Ovary (tissue), 10 donors: ENCODE measurements at places on chromosomes 16 and 17. TPM values are rescaled to one million over a fixed set of nuclear protein-coding genes. Genes with fewer than 3 reads are reported as not detected.
A peak's percentile ranks its signal among the peaks of the same experiment; 100 is the strongest.

The CD300LB gene
- total RNA-seq: 0.69 TPM

The SLC22A31 gene
- total RNA-seq: 4.5 TPM

The LRRC46 gene
- total RNA-seq: 0.56 TPM

The CLEC10A gene
- total RNA-seq: 2.5 TPM

The PERCC1 gene
- 0.62 TPM for total RNA-seq

DNA sequence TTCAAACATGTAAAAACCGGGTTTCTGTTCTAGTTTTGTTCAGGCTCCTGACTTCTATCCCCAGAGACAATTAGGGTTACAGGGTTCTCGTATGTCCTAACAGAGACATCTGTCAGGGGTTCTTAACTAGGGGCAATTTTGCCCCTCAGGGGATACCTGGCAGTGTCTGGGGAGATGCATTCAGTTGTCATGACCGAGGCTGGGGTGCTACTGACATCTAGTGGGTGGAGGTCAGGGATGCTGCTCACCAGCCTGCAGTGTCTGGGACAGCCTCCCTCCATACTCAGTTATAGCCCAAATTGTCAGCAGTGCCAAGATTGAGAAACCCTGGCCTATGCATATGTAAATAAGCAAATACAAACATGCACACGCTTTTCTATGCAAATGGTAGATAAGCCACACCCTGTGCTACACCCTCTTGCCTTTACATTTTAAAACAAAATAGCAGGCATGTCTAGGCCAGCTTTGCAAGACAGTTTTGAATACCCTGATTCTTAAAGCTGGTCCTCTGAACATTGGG is 37.4 kb downstream of the CLEC16A start:
- no peaks in the 10 kb centered on the region for H3K36me3 ChIP-seq
- peaks cover 2% of the 10 kb centered on the region for H3K4me1 ChIP-seq
- no peaks in the 10 kb centered on the region for H3K27me3 ChIP-seq
- DNase-seq: no peak

- H3K4me1 ChIP-seq: no peaks in the 10 kb centered on the region
- no peaks in the 10 kb centered on the region for H3K36me3 ChIP-seq
- no peaks in the 10 kb centered on the region for H3K27me3 ChIP-seq
- no peak overlapping the region for H3K4me3 ChIP-seq
- no peak for DNase-seq
These were observed 47.2 kb downstream of the PIPOX start for GRCh38 chr17:29090108-29090507.

- no peaks in the 10 kb centered on the region for H3K4me1 ChIP-seq
- DNase-seq: no peak
- no peaks in the 10 kb centered on the region for H3K27me3 ChIP-seq
- no peaks in the 10 kb centered on the region for H3K36me3 ChIP-seq
- H3K27ac ChIP-seq: no peak overlapping the region
These were observed 46.5 kb downstream of the VAT1L start for GRCh38 chr16:77834635-77835540.

DNA sequence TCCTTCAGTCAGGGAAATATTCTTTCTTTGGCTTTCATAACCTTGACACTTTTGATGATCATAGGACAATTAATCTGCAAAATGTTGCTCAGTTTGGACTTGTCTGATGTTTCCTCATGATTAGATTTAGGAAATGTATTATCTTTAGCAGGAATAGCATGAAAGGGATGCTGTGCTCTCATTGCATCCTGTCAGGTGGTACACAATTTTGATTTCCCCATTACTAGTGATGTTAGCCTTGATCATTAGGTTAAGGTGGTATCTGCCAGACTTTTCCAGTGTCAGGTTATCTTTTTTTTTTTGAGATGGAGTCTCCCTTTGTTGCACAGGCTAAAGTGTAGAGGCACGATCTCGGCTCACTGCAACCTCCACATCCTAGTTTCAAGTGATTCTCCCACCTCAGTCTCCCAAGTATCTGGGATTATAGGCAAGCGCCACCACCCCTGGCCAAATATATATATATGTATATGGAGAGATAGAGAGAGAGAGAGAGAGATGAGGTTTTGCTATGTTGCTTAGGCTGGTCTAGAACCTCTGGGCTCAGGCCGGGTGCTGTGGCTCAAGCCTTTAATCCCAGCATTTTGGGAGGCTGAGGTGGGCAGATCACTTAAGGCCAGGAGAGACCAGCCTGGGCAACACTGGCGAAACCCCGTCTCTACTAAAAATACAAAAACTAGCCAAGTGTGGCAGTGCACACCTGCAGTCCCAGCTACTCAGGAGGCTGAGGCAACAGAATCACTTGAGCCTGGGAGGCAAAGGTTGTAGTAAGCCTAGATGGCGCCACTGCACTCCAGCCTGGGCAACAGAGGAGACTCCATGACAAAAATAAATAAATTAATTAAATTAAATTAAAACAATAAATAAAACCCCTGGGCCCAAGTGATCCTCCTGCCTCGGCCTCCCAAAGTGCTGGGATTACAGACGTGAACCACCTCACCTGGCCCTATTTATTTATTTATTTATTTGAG is 15.8 kb upstream of the CAVIN1 start:
- no peaks in the 10 kb centered on the region for H3K4me1 ChIP-seq
- DNase-seq: no peak
- no peaks in the 10 kb centered on the region for H3K27me3 ChIP-seq
- H3K27ac ChIP-seq: no peak overlapping the region
- no peaks in the 10 kb centered on the region for H3K36me3 ChIP-seq

DNA sequence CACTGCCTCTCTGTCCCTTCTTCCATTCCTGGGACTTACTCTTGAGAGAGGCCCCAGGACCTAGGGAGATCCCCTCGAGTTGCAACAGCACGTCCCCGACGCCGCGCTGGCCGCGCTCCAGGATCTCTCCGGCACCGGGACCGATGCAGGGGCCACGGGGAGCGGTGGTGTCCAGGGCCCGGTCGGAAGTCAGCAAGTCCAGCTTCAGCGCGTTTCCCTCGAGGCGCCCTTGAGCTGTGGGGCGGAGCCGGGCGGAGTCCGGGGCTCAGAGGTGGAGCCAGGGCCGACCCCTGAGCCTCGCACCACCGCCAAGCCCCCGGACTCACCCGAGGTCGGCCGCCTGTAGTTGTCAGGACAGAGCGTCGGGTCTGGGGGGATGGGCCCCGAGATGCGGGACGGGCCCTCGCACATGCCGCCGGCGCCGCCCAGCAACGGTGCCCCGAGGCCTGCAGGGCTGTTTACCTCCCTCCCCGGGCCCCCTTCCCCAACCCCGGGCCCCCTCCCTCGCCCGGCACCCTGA is 458 bp downstream of the ENKD1 start:
- peak overlapping the region; percentile 68 for H3K27ac ChIP-seq
- peak; percentile 64 for DNase-seq
- no peaks in the 10 kb centered on the region for H3K36me3 ChIP-seq
- H3K4me3 ChIP-seq: peak overlapping the region; percentile 66

DNA sequence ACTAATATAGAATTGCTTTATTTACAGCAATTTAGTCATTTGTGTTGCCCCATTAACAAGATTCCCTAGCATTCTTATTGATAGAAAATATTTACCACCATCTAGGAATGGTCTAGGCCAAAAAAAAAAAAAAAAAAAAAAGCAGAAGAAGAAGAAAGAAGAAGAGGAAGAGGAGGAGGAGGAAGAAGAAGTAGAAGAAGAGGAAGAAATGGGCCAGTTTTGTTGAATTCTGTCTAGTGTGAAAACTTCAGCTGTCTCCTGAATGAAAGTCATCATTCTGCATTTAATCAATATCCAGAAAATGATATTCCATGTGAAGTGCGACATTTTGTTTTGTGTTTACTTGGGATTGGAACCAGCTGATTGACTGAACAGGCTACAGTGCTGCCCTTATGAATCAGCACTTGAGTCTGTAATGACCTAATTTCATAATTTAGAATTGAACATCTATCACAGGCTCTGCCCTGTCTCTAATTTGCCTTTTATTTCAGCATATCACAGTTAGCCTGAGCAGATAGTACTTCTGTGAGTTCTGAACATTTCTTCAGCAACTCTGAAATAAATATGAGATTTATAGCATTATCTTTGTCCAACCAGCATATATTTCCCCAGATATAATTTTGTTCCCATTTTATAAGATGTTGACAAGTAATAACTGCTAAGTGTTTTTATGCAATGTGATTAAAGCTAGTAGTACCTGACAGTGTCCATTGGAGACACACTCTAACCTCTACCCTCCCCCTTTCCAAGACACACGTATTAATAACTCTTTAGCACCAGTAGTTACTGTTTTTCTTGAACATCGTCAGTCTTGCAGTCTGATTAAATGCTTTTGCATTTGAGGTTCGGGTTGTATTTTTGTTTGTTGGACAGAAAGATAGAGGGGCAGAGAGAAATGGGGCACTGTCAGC is 5.9 kb downstream of the ANKFN1 start:
- no peak overlapping the region for H3K27ac ChIP-seq
- DNase-seq: no peak
- no peaks in the 10 kb centered on the region for H3K36me3 ChIP-seq
- no peak overlapping the region for H3K4me3 ChIP-seq
- no peaks in the 10 kb centered on the region for H3K27me3 ChIP-seq

- no peak for DNase-seq
- H3K4me1 ChIP-seq: no peaks in the 10 kb centered on the region
- no peaks in the 10 kb centered on the region for H3K27me3 ChIP-seq
- H3K4me3 ChIP-seq: no peak overlapping the region
- no peaks in the 10 kb centered on the region for H3K36me3 ChIP-seq
These were observed 177.8 kb upstream of the TBX2 start for GRCh38 chr17:61221597-61222471.

DNA sequence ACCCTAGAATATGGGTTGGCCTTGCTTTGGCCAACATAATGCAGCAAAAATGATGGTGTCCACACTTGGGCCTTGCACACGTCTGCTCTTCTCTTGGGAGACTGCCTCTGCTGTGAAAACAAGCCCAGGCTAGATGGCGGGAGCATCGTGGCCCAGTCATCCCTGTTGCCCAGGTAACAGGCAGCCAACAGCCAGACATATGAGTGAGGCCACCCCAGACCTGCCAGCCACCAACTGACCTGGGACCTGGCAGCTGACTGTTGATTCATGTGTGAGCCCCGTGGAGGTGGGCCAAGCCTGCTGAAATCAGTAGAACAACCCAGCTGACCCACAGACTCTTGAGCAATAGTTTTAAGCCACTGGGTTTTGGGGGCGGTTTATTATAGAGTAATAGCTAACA is 39.4 kb upstream of the CDH3 start:
- H3K36me3 ChIP-seq: no peaks in the 10 kb centered on the region
- H3K27me3 ChIP-seq: no peaks in the 10 kb centered on the region
- no peak overlapping the region for H3K27ac ChIP-seq
- H3K4me1 ChIP-seq: no peaks in the 10 kb centered on the region

DNA sequence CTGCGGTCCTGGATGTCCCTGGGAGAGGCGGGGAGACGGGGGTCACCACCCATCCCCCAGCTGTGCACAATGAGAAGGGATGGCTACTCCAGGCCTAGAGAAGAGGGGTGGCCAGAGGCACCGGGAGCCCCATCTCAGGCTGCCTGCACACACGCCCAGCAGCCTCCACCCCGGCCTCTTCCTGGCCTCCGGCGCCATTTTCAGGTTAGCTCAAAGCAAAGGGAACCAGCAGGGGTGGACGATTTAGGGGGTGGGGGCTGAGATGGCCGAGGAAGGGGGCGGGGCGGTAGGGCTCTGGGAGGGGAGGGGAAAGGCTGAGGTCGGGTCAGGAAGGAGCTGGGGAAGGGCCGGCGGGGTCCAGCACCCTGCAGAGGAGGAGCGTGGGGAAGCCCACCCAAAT is 42.8 kb downstream of the SRCIN1 start:
- H3K36me3 ChIP-seq: no peaks in the 10 kb centered on the region
- H3K27me3 ChIP-seq: peaks cover 3% of the 10 kb centered on the region
- H3K27ac ChIP-seq: no peak overlapping the region
- DNase-seq: no peak

GRCh38 chr16:10039220-10040096 is 142.8 kb downstream of the GRIN2A start:
- peak; percentile 45 for DNase-seq
- H3K27ac ChIP-seq: no peak overlapping the region

DNA sequence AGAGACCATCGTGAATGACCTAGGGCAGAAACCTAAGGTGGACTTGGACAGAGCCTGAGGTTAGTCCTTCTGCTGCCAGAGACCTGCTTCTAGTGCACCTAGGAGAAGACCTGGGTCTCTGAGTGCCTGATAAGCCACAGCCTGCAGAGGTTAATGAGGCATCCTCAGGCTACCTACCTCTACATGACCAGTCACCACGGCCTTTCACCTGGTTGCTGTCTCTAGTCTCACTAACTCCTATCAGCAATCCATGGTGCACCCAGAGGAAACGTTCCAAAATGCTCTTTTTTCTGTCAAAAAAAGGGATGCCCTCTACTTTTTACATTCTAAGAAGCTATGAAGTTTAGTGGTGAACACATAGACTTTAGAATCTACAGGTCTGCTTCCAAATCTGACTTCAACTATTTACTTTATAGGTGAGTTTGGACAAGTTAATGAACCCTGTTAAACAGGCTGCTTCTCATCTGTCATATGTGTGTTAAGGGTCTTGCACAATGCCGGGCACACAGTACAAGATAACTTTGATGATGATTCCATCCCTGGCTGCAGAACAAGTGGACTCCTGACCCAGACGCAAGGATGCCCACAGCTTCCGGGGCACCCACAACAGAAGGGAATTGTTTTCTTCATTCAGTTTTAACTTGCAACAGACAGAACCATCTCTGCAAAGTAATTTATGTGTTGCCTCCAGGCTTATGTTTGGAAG is 469.9 kb upstream of the CDH5 start:
- no peak overlapping the region for H3K27ac ChIP-seq
- no peak for DNase-seq
- no peaks in the 10 kb centered on the region for H3K36me3 ChIP-seq
- H3K4me3 ChIP-seq: no peak overlapping the region

DNA sequence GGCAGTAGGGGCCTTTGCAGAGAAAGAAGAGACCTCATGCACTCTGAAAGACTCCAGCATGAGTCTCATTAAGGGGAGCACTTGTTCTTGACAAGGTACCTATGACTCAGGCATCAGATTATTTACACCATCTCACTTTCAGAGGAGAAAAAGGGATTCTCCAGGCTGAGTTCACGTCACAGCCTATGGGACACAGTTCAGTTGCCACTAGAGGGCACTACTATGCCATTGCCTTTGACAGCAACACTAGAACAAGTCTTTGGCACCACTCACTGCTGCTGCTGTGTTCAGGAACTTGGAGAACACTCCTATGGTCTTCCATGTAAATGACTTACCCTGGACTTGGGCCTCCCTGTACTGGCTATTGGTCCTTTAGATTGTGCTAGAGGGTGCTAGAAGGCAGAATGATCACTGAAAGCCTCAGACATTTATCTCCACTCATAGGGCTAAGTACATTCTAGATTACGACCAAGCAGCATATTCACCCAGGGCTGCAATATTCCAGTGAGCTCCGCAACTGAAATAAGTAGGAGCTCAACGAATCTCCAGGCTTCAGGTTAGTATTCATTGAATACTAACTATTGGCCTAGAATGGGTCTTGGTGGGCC is 225.1 kb upstream of the CA10 start:
- H3K4me1 ChIP-seq: no peaks in the 10 kb centered on the region
- H3K27me3 ChIP-seq: no peaks in the 10 kb centered on the region
- H3K36me3 ChIP-seq: no peaks in the 10 kb centered on the region
